ENCODE measurements at places on chromosomes 11 and 22.

- no peak for DNase-seq
Measured at GRCh38 chr11:7569044-7569443, 55.2 kb downstream of the PPFIBP2 start.

DNA sequence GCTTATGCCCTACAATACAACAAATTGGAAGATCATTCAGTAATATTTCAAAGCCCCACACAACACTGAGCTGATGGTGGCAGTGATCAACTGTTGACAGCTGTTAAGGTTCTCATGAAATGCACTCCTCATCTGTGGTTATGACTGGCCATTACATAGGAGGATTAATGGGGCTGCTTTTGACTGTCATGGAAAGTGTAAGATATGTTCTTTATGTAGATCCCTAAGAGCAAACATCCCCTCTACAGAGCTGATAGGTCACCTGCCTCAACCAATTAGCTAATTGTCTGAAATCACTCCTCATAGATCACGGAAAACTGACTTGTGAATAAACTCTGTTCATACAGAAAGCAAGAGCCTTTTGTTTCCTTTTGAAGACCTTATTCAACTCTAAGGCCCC lies 78.1 kb downstream of the GAB2 start:
- DNase-seq, result no peak

DNA sequence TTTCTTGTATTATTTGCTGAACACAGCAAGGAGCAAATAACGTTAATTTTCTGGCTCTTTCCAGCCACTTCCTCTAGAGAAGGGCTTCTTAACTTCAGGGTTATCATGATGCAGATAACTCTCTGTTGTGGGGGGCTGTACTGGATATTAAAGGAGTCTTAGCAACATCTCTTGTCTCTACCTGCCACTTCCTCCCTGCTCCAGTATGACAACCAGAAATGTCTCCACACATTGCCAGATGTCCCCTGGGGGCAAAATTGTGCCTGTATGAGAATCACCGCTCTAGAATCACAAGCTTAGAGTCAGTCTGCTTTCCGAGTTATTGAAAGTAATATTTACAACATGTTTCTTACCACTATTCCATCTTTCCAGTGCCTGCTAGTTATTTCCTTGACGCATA lies 6.8 kb downstream of the JRKL start:
- no peak for DNase-seq

DNA sequence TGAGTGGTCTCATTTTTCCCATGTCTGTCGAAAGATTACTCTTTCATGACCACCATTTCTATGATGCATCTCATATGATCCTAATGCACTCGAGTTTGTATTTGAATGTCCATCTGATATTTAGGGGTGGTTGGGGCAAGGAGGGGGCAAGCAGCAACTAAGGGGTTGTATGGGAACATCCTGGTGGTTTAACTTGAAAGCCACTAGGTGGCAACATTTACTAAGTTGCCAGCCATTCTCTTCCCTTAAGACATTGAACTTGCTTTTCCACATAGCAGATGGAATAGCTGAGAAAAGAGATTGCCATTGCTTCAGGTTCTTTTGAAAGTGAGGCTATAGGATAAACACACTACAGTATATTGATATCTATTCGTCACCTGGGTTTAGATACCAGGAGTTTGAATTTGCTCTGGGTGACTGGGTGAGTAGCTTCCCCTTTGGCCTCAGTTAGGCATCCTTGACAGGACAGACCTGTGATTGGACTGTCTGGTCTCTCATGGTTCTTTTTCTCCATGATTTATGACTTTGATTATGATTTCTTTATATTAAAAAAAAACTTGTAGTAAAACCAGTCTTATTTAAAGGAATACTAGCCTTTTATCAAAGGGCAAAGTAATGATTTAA lies 32.4 kb downstream of the NF2 start:
- no peak for DNase-seq

DNA sequence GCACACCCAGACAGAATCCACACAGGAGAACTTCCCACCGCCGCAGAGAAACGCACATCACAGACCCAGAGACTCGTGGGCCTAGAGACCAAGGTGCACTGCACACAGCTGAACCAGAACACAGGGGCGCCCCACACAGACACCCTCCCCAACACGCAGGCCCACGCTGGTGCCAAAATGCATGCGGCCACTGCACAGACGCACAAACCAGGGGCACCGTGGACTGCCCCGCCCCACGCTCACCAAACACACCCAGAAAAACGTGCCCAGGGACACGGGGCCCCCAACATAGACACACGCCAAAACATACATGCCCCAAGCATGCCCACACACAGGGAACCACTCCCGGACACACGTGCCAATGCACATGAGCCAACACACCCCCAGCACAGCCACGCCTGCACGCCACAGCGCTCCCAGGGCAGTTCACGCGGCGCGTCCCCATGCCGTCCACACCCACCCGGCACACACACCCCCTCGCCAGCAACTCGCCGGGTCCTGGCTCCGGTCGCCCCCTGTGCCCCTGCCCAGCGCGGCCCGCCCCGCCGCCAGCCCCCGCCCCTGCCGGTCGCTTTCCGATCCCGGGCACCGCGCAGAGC lies 7.8 kb downstream of the ELFN2 start:
- no peak for DNase-seq

DNA sequence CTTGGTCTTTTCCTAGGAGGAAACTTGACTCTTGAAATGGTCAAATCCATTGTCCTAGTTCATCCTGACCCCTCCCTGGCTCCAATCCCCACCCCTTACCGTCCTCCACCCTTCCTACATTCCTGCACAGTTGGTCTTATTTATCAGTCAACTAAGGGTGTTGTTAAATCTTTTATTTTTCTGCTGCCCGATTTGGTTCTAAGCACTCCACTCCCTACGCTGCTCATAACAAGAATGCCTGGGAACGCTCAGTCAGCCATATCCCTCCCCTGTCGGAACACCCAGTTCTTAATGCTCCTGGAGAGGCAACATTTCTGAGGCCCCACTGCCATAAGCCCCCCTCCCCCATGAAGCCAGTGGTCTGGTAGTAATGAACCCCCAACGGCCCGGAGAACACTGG lies 9.7 kb downstream of the EHF start:
- DNase-seq, result no peak

GRCh38 chr22:47698906-47699305 lies 936.5 kb downstream of the TBC1D22A start:
- no peak for DNase-seq

- DNase-seq, result no peak
Measured at GRCh38 chr11:60925868-60926267, 1.6 kb downstream of the TMEM132A start.

- no peak for DNase-seq
Measured at GRCh38 chr22:46292173-46292572, 4.5 kb upstream of the GTSE1 start.

DNA sequence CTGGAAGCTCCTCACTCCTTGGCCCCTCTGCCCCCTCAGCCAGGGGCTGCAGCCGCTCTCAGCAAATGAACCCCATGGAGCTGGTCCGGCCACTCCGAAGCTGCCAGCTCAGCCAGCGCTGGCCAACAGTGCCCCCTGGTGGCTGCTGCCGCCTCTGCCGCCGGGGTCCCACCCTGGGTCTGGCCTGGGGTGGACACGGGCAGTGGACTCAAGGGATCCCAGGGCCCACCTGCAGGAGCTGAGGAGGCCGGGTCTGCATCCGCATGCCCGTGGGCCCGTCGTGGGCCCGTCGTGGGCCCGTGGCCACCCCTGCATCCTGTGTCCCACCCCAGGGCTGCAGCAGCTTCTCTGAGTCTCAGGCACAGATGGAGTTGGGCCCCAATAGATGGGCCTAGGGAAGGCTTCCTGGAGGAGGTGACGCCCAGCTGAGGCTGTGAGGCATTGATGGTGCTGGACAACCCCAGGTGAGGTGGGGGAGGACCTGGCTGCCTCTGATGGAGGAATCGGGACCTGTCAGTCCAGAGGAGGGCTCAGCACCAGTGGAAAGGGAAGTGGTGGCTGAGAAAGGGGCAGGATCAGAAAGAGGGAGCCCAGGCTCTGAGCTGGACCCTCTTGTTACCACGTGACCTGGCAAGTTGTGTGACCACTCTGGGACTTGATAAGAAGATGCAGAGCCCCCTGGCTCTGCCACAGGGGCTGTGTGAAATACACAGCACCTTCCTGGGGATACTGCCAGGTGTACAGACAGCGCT lies 522.3 kb downstream of the BRD1 start:
- peak; percentile 86 for DNase-seq

GRCh38 chr11:120563703-120564572 lies 52.4 kb downstream of the GRIK4 start:
- peak; percentile 73 for DNase-seq

All from left forelimb (tissue), 1 donor.